IPS-NIHi11 (cell line): ENCODE measurements at places on chromosomes 2 and 18.

DNA sequence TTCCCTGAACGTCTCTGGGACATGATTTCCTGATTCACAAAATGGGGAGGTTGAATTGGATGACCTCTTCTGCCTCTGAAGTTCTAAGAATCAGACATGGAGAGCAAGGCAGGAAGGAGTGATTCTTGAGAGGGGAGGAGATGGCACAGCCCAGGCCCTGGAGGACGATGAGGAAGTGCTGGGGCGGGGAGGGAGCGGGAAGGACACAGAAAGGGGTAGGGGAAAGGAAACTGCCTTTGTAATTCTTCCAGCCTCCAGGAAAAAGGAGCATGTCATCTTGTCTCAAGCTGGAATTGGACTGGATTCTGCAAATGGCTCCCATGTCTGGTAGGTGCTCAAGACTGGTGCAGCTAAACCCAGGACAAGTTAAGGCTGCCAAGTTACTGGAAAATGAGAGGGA, 97.0 kb upstream of the NCK2 start:
- no peak for DNase-seq

DNA sequence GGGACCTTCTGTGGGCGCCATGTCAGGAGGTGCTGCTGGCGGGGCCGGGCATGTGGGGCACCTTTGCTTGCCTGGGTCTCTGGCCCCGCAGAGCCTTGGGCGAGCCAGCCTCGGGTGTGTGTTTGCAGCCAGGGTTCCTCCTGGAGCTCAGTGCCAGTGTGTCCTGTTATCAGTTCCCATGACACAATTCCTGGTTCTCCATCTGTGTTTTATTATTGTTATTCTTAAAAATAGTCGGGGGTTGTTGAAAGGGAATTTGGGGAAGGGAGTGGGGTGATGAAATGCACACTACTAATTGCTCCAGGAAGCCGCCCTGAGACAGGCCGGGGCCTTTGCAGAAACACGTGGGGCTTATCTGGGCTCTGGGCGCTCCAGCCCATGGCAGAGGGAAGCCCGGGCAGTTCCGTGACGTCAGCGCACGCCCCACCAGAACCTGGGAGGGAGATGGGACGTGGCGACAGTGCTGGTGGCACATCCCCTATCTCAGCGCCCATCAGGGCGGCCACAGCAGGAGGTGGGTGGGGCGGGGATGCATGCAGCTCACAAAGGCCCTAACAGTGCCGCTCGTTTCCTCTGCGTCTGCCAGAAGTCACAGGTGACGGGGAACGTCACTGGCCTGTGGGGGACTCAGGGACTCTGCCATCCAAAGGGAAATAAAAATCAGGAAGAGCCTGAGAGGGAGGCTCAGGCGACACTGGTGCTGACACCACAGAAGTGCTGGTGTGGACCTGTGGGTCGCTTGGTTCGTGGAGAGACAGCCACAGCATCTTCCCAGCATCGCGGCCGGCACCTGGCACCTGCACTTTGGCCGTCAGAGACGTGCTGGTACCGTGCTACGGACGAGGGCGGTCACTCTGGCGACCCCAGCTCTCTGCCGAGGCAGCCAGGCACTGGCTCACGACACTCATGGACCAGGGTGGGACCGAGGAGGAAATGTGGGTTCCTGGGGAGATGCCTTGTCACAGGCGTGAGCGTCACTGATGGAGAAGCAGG, 131.0 kb downstream of the NFATC1 start:
- no peak for DNase-seq

GRCh38 chr2:18426174-18426573, 134.3 kb downstream of the RDH14 start:
- no peak for DNase-seq

DNA sequence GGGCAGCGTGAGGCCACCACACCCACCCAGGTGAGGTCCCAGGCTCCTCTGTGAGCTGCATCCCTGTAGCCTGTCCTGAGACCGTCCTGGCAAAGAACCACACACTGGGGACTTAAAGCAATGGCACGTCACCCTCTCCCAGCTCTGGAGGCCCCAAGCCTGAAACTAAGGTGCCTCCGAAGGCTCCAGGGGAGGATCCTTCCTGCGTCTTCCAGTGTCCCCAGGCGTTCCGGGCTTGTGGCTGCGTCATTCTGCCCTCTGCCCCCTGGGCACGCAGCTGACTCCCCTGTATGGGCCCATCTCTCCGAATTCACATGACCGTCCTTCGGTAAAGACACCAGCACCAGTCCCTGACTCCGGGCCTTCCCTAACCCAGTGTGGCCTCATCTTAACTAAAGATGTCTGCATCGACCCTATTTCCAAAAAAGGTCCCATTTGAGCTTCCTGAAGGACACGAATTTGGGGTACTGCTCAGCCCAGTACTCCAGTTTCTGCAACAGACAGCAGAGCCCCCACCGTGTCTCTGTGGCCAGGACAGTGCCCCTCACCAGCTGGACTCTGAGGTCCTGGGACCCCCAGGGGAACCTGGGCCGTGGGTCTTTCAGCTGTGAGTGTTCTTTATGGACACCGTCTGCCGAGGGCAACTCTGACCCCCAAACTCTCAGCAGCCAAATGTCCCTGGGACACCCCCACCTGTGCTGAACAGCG, 75.2 kb upstream of the CTDP1 start:
- DNase-seq, result no peak

DNA sequence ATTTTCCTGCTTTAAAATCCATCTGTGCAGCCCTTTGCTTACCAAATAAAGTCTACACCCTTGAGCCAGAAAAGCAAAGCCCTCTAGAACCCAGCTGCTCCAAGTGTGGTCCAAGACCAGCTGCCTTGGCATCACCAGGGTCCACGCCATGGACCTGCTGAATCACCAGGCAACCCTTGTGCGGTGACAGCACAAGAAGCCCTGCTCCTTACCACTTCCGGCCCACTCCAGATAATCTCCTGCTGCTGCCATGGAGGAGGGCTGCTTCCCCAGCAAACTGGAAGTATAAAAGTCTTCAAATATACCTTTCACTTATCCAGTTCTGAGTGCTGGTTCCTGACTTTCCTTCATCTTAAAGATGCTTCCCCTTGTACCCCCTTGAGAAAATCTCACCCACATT, 106.0 kb upstream of the PKDCC start:
- DNase-seq, result no peak

DNA sequence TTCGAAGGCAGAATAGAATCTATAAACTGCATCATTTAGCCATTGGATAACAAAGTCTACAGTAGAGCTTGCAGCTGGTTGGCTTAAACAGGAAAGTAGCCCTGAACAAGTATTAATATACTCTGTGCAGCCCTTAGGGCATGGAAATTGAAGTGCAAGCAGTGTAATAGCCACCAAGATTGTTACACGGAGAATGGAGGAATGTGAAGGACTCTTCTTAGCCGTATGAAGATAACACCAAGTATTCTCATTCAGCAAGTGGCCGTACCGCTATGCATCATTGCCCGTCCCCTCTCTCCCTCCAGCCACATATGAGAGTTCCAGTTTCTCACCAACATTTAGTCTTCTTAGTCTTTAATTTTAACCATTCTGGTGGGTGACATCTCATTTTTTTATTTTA, 40.5 kb downstream of the ANKRD12 start:
- no peak for DNase-seq

GRCh38 chr2:12560618-12561017, 156.1 kb upstream of the TRIB2 start:
- DNase-seq, result no peak

GRCh38 chr2:20962939-20963557, 80.8 kb downstream of the APOB start:
- peak; percentile 77 for DNase-seq

GRCh38 chr2:164178835-164179465, 442.3 kb downstream of the GRB14 start:
- DNase-seq, result no peak

DNA sequence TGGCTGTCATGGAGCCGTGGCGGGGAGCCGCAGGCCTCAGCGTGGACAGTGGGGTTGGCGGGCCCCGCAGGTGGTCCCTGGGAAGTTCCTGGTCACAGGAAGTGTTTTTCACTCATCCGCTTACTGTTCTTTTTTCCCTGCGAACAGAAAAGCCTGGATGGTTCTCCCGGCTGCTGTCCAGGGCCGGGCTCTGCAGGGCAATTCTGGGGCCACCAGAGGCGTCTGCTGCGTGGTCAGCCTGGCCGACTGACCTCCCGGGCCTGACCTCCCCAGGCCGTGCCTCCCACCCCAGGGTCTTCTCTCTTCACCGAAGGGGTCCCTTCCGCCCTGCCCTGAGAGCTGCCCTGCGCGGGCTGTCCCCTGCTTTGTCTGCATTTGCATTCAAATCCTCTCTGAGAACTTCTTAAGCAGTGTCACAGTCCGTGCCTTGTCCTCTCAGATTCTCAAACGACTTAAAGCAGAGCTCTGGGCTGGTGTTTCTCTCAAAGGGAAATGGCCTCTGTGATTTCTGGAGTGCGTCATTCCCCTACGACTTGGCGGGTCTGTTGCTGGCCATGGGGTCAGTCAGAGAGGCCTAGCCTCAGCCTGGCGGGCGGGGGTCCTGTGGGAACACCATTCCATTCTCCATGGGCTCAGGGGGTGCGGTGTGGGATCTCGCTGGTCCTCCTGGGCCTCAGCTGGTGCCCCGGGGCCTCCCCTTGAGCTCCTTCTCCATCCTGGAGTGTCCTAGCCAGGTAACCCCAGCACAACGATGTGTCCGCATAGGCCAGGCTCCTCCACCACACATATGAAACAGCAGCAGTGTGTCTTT, 38.3 kb downstream of the KLHL29 start:
- DNase-seq, result no peak

DNA sequence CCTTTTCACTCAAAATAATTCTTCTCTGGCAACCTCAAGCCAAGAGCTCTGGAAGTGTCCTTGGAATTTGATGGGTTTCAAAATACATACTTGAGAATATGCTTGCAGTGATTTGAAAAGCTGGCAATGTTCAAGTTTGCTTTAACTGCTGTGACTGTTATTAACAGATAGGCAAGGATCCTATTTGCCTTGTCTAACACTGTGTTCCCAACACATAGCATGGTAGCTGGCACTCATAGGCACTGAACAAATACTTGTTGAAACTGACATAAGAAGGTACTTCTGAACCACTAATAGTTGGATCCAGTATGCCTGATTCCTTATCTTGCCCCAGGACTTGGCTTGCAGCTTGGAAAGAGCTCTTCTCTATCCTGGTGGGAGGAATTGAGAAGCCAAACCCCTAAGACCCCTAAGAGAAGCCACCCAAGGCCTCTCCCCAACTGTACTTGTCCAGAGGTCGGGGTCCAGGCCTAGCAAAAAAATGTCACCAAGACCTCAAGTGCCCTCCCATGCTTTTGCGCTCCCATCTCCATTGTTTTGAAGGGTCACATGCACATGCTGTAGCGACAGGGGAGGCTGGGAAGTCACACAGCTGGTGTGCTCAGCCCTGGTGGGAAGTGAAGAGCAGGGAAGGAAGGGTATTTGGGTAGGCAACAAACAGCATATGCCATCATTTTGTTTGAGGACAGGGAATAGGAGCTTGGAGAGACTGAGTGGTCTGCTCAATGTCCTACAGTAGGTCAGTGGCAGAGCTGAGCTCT, 118.4 kb upstream of the HAAO start:
- DNase-seq, result no peak

DNA sequence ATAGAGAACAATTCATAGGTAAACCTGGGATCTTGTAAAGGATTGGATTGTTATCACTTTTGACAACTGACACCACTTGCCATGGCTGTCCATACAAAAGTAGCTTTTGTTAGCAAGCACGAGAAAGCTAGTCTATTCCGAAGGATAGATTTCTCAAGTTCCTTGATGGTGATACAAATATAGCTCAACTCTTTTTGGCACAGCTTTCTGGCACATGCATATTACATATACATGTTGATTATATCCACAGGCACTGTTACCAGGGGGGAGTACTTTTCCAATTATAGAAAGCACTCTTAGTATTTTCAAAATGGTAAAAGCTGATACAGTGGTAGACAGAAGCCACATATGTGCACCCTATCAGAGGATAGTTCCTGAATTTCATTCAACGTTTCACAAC, 168.9 kb downstream of the UPP2 start:
- no peak for DNase-seq

DNA sequence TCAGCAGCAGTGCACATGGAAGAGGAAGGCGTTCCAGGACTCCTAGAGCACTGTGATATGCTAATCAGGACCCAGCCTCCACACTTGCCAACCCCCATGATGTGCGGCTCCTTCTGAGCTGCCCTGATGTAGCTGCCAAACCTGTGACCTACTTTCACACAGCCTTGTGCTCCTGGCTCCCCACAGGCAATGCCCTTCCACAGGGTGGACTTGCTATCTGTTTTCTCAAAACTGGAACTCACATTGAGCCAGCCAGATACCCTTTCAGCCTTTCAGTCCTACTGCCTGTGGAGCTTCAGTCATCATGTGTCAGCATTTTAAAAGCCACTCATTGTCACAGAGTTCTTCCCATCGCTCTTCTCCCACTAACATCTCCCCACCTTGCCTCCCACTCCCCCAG, 181.6 kb downstream of the AFF3 start:
- DNase-seq, result no peak

- DNase-seq, result no peak
Observed at GRCh38 chr2:227805578-227805977, 8.1 kb upstream of the CCL20 start.

GRCh38 chr2:169141713-169142352, 72.5 kb downstream of the DHRS9 start:
- peak; percentile 70 for DNase-seq

GRCh38 chr2:162591403-162592083, 247.0 kb downstream of the KCNH7 start:
- DNase-seq, result no peak

- no peak for DNase-seq
Observed at GRCh38 chr2:73830871-73831401, 2.2 kb downstream of the STAMBP start.

GRCh38 chr2:149921911-149922616, 334.5 kb upstream of the MMADHC start:
- no peak for DNase-seq

DNA sequence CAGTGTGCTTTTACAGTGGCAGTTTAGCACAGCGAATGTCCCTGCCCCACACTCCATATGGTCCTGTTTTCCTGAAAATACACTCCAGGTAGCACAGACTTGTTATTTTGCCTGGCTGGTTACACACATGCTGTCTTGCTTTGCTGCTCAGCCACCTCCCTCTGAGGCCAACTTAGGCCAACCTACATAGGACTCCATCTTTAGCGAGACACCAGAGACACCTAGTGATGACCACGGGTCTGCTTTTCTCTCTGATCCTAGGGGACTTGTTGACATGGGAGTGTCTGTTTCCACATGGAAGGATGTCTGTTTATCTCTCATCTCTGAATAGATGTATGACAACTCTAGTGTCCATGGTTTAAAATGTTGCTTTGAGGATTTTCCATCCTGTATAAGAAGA, 43.3 kb downstream of the PLEKHB2 start:
- DNase-seq, result no peak

DNA sequence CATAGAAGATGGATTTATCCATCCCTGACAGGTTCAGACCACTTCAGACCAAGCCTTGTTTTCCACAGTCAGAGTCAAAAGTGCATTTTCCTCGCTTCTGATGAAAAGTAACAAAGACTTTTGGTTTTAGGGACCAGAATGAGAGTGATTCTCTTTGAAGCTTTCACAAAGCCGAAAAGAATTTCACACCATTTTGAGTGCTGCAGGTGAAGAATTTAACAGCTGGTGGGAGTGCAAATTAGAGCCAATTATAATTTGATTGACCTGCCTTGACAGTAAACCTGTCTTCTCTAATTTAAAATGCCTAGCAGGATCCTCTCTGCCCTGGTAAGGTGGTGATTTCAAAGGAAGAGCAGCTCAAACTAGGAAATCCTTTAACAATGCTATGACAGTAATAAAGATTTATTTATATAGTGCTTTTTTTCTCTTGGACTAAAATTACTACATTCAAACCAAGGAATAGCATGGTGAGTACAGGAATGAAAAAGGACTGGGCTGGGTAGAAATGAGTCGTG, 241.6 kb downstream of the HRH4 start:
- no peak for DNase-seq

- DNase-seq, result no peak
Observed at GRCh38 chr2:110843959-110844510, 111.7 kb downstream of the ACOXL start.

- DNase-seq, result peak; percentile 73
Observed at GRCh38 chr2:75466708-75467311, 93.9 kb downstream of the EVA1A start.
